ENCODE measurements at places on chromosomes 2 and 18.

- no peak for DNase-seq
Measured at GRCh38 chr2:237022533-237022932, 63.2 kb upstream of the COPS8 start.

GRCh38 chr2:214816008-214816533 is 6.6 kb upstream of the BARD1 start:
- DNase-seq, result no peak

DNA sequence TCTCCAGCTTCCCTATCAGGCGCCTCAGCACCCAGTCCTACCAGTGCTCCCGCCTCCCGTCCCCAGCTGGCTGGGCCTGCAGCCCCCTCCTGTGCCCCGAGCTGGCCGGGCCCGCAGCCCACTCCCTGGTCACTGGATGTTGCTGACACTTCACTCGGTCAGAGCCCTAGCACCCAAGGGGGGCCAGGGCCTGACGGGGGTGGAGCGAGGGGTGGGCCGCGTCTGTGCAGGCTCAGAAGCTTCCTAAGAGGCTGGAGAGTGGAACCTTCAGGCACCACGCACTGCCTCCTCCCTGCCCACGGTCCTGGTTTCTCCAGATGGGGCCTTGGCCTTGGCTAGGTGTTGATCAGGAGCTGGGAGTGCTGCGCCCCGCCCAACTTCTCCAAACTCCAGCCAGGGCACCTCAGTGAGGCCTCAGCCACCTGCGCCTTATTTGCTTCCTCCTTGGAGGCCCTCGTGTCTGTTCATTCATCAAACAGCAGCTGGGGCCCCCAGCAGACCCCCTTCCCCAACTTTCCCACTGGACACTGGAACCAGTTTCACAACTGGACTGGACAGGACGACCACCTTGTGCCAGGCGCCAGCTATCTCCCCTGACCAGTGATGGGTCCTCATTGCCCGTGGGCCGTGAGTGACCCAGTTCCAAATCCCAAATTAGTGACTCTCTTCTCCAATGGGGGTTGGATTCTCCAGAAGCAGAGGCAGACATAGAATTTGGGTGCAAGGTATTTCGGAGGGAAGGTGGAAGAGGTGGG is 16.7 kb downstream of the CAPN10 start:
- no peak for DNase-seq

DNA sequence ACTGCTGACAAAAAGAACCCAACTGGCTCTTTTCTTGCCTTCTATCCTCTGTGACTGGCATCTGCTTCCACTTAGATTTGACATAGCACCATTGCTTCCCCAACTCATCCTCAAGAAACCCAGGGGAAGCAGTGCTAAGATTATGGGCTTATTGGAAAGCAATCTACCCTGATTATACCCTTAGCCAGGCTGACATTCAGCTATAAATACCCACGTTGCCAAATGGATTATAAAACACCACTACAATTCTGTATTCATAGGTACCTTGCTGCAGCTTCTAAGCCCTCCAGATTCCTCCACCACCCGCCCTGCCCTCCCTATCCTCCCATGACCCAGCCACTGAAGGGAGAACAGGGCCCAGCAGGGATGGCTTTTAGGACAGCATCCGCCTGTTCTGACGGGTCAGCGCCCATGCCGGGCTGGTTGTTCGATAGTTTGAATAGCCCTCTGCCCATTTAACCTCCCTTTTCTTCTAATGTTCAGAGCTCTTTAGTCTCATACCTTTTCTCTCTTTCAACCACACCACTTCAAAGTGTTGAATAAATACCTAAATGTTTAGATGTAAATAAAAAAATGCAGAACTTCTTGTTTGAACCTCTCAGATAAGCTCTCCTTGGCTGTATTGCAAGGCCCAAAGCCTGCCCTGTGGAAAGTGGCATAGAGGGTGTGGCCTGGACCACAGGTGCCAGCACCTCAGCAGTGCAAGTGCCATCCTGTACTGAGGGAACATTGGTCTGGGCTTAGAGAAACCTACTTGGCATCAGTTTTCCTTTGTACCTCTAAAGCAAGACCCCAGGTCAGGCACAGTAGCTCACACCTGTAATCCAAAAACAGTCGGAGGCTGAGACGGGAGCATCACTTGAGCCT is 86.6 kb upstream of the RGPD5 start:
- DNase-seq, result no peak
